ENCODE measurements at places on chromosomes 4 and X. TPM values are rescaled to one million over a fixed set of nuclear protein-coding genes. Genes with fewer than 3 reads are reported as not detected.

Gene MAGEB1
- total RNA-seq = not detected

Gene SRPK3
- not detected for total RNA-seq

Gene ELOVL6
- total RNA-seq = 8.5 TPM

Gene UGT2B10
- total RNA-seq = not detected

Gene SH3RF1
- total RNA-seq = 0.19 TPM

All from activated CD4-positive, alpha-beta memory T cell treated with anti-CD3 and anti-CD28 coated beads for 36 hours (primary cell).